CD4-positive, alpha-beta T cell treated with Interferon gamma for 1 hour (primary cell): ENCODE measurements at places on chromosomes 16 and 17.

GRCh38 chr16:62700426-62701294 lies 664.4 kb upstream of the CDH8 start:
- DNase-seq = no peak

- DNase-seq = no peak
Observed at GRCh38 chr17:79931817-79932309, 92.6 kb upstream of the CBX4 start.

- DNase-seq = peak; percentile 38
Observed at GRCh38 chr17:8857919-8858318, 9.6 kb downstream of the PIK3R6 start.

GRCh38 chr16:57054338-57054737 lies 38.0 kb upstream of the CPNE2 start:
- DNase-seq = no peak

- no peak for DNase-seq
Observed at GRCh38 chr16:19170043-19170655, 2.1 kb downstream of the SYT17 start.

DNA sequence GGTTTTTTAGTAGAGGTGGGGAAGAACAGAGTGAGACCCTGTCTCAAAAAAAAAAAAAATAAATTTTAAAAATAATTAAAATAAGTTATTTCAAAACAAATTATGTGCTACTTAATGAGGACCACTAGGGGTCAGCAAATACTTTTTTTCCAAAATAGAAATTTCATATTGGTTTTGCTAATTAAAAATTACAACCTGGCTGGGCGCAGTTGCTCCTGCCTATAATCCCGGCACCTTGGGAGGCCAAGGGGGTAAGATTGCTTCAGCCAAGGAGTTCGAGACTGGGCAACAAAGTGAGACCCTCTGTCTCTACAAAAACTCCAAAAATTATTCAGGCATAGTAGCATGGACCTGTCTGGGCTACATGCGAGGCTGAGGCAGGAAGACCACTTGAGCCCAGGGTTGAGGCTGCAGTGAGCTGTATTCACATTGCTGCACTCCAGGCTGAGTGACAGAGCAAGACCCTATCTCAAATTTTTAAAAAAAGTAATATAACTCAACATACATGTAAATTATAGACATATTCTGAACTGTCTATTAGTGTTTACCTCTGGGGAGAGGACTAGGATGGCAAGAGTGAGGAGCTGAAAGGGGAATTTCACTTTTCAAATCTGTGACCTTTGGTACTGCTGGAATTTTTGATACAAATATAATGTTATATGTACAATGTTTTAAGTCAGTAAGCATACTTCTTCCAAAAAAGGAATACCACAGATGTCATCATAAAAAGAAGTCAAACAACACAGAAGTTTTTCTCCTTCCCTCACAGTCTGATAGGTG lies 8.1 kb downstream of the MEIOB start:
- no peak for DNase-seq

- peak; percentile 89 for DNase-seq
Observed at GRCh38 chr17:8220783-8221662, 10.6 kb upstream of the AURKB start.

DNA sequence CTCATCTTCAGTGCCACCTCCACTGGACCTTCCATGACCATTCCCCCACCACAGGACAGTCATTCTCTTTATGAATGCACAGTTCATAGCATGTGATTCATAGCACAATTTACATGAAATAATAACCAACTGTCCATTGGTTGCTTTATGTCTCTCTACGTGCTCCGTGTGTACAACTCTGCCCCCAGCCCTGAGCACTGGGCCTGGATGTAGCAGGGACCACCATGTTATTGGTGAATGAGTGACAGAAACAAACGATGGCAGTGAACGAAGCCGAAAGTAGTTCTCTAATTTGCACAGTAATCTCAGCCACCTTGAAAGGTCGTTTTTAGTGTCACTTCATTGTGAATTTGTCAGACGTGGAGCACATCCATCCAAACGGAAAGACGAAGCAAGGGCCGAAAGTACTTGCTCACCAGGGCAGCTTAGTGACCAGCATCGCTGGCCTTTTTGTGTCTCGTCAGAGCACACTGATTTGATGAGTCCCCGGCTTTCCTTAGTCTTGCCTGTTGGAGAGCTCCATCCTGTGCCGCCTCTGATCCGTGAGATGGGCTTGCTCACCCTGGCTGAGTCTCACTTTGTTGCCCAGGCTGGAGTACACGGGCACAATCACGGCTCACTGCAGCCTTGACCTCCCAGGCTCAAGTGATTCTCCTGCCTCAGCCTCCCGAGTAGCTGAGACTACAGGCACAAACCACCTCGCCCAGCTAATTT lies 95.3 kb downstream of the CMIP start:
- no peak for DNase-seq

DNA sequence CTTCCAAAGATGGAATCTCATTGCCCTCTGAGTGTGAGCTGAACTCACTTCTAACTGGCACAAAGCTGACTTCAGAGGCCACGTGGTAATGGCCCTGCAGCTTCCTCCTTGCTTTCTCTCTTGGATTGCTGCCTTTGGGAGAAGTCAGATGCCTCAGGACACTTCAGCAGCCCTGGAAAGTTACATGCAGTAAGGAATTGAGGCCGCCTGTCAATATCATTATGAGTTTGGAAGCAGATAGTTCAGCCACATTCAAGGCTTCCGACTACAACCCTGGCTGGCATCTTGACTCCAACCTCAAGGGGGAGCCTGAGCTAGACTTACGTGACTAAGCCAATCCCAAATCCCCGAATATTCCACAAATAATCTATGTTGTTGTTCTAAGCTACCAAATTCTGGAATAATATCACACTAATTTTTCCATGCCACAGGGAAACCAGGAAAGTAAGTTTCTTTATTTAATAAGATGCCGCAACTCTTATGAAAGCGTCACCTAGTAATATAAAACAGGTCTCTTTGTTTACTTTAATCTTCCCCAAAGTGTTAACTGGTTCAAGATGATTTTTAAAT lies 13.6 kb downstream of the CEP20 start:
- DNase-seq = no peak

- DNase-seq = no peak
Observed at GRCh38 chr16:30901201-30902028, 5.0 kb downstream of the CTF1 start.

- no peak for DNase-seq
Observed at GRCh38 chr16:49487746-49488145, 114.1 kb downstream of the C16orf78 start.

DNA sequence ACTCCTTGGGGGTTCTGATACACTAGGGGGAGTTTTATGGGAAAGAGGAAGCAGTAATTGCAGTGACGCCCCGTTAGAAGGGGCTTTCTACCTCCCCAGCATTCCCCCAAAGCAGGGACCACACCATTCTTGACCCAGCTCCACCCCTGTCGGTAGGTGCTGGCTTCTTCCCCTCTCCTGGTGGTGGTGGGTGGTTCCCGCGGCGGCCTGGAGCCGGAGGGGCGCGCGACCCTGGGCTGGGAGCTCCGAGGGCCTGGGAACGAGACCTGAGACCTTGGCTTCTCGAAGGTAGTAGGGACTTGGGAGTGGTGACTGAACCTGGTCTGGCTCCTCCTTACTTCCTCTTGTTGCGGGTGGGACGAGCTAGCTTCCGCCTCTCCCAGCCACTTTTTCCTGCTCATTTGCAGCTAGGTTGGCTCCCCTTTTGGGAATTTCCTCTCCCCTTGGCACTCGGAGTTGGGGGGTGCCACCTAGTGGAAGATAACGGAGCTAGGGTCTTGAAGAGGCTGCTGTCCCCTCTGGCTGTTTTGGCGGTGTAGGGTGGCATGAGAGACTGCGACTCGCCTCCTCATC lies 438 bp downstream of the GRN start:
- DNase-seq = peak; percentile 54

DNA sequence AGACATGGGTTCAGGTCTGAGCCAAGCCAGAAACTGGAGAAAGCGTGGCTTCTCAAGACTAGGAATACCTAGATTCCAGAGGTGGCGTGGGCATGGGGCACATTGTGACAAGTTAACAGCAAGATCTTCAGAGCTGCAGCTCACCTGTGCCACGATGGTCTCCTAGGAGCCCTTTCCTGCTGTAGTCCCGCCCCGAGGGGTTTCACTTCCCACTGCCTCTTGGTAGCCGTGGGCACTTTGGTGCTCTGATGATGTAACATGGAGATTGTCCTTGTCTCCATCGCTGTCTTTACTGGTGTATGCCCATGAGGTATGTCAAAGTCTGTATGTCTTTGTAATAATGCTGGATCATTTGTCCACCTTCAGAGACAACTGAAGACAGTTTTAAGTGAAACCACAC lies 89.7 kb downstream of the WWOX start:
- DNase-seq = no peak

DNA sequence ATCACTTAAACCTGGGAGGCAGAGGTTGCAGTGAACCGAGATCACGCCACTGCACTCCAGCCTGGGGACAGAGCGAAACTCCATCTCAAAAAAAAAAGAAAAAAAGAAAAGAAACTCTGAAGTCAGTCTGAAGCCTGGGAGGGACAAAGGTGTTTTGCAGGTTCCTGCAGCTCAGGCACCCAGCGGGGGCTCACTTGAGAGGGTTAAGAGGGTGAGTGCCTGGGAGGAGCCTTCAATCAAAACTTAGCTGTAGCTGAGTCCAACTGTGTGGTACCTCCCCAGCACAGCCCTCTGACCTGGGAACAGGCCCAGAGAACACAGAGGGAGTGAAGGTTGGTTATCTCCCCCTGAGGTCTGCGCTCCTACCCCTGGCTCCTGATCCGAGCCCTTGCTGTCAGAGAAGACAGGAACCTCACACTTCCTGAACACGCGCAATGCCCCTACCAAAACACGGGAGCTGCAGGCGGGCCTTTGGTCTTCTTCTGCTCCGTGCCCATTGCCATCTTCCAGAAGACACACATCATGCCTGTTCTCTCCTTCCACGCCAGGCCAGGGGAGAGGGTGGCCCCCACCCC lies 20.4 kb upstream of the ZC3H18 start:
- no peak for DNase-seq

DNA sequence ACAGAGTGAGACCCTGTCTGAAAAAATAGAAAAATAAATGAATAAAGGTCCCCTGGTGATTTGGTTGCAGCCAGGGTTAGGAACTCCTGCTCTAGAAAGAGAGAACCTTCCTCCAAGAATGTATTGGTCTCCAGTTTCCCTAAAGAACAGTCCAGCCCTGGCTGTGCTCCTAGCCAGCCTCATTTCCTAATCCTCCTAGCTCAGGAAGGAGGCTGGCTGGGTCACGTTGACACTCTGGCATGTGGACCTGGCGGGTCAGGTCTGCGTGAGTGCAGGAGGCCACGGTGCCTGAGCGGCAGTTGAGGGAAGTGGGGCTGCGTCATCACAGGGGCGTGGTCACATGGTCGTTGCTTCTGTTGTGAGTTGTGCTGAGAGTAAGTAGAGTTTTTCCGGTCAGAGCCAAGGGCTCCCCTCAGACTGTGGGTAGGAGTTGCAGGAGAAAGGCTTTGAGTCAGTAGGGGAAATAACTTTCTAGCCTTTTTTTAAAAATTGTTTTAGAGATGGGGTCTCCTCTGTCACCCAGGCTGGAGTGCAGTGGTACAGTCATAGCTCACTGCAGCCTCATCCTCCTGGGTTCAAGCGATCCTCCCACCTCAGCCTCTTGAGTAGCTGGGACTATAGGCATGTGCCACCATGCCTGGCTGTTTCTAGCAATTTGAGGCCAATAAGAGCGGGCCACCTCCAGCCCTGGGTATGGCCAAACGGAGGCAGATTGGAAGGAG lies 194.0 kb upstream of the CIBAR2 start:
- peak; percentile 85 for DNase-seq

DNA sequence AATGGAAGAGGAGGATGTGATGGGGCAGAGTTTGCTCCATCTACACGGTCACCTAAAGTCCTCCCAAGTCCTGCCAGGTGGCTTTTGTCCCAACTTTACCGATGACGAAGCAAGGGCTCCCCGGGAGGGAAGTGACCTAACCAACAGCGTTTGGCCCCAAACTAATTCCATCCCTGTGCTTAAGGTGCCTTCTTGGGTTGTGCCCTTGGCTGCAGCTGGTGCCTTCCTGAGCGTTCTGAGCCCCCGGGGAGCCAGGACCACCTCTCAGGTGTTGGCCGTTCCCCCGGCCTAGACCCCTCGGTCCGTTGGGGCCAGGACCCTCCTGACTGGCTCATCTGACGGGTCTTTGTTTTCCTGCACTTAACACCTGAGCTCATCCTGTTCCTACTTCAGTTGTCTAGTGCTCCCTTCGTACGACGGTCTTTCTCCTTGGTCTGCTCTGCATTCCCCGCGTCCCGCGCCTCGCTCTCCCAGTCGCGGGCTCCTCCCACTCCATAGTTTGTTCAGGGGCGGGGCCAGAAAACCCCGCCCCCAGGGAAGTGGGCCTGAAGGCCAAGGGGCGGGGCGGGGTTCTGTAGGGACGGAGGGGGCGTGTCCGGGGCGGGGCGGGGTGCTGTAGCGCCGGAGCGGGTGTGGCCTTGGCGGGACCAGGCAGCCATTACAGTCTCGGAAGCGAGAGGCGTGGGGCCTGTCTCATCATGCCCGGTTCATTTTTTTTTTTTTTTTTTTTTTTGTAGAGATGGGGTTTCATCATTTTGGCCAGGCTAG lies 822 bp upstream of the ZSCAN10 start:
- peak; percentile 93 for DNase-seq

DNA sequence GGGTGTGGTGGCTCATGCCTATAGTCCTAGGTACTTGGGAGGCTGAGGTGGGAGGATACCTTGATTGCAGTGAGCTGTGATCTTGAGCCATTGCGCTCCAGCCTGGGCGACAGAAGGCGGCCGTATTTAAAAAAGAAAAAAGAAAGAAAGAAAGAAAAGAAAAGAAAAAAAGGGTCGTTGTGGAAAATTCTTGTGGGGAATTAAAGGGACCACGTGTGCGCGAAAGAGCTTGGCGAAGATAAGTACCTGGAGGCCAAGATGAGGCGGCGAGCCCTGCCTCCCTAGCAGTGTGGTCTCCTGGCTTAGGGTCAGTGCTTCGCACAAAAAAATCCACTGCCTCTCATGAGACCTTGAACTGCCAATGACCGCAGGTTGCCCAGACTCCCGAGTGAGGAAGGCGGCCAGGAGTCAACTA lies 728 bp upstream of the NMT1 start:
- DNase-seq = no peak

GRCh38 chr17:48244121-48244711 lies 136.7 kb downstream of the SNX11 start:
- DNase-seq = no peak

- DNase-seq = no peak
Observed at GRCh38 chr17:29237476-29238132, 9.1 kb upstream of the CRYBA1 start.

GRCh38 chr17:43994272-43995149 lies 9.9 kb upstream of the NAGS start:
- DNase-seq = peak; percentile 51
